ENCODE measurements at places on chromosomes 2 and 18.
A peak's percentile ranks its signal among the peaks of the same experiment; 100 is the strongest.

GRCh38 chr18:24988253-24988840 is 363.6 kb downstream of the ZNF521 start:
- no peak for DNase-seq

DNA sequence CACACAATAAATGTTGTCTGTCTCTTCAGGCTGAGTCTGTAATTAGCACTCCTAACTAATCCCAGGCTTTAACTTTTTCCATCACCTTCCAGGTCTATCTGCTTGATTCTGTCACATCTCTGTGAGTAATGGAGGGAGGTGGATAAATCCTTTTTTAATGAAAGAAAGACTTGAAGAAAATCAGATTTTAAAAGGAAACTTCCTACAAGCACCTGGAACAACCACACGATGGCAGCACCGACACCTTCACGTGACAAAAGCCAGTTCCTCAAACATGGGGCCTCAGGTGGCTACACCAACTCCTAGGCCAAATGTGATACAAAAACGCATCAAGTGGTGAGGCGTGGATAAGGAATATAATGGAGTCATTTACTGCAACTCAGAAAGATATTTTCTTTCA is 41.8 kb downstream of the TGFBRAP1 start:
- no peak for DNase-seq

- DNase-seq = no peak
Measured at GRCh38 chr2:109654326-109655050, 40.3 kb downstream of the SOWAHC start.

DNA sequence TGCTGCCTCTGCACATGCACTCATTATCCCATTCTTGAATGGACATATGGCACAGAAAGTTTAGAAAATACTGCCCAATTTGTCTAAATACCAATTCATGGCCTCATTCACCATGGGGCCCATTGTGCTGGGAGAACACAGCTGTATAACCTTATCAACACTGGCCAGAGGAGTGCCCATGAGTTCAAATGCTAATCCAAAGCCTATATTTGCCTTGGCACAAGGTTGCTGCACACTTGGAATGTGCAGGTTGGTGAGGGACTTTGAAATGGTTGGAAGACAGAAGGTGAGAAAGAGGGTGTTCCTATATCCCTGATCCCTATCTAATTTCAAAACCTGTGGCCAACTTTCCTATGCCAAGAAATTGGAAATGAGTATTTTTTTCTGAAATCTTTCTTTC is 693.9 kb upstream of the ID2 start:
- no peak for DNase-seq

DNA sequence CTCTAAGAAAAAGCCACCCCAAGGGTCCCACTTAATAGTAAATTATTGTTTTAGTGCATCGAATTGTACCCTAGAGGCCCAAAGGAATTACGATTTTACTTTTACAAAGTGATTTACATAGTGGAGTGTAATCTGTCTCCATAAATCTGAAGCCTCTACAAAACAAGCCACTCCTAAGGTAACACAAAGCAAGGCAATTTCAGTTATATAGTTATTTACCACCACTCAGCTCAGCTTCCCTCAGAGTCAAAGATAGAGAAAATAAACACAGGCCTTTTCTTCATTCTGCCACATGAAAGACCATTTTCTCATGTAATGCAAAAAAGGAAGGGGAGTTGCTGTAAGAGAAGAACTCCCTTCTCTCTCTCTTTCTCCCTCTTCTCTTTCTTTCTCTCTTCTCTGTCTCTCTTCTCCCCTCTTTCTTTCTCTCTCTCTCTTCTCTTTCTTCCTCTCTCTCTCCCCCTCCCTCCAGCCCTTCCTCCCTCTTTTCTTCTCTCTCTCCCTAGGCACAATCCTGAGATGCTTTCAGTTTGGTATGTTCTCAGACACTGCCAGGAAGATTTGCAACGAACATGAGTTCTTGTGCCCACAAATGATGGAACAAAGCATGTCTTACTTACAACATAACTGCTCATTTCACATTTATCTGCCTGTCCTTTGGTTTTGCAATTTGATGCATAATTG is 264.5 kb downstream of the BCL2 start:
- DNase-seq = no peak

GRCh38 chr2:157320409-157320808 is 5.2 kb downstream of the ERMN start:
- DNase-seq = no peak

GRCh38 chr2:124683536-124684428 is 658.7 kb downstream of the CNTNAP5 start:
- DNase-seq = peak; percentile 77

DNA sequence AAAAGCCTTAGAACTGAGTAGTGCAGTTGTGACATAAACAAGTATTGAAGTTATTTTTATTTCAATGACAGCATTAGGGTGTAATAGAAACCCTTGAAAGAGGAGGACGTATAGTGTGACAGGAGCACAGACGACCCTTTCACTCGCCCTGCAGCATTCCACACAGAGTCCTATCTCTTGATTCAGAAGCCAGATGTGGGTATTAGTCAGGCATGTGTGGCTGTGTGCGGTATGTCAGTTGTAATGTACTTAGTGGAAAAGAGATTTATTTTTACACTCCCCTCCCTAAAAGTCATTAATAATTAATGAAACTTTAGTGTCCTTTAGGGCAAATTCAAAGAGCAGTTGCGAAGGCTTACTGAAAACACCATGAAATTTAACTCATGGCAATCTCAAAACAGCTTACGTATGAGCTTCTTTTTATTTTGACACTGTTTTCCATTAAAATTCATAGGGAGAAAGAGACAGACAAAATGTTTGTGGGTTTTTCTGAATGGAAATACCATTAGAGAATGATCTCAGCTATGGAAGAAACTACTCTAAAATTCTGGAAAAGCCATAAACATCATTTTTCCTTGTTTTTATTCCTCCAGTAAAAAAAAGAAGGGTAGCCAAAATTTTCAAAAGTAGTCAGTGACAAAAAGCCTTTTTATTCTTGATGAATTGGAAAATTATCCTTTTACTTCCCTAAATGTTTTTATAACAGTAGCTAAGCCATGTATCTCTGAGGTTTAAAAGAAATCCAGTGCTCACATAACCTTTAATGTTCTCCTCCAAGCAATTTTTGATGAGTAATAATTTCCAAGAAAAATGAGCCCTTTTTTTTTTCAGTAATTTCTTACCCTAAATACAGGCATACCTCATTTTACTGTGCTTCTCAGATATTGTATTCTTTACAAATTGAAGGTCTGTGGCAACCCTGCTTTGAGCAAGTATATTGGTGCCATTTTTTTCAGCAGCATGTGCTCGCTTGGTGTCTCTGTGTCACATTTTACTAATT is 84.0 kb upstream of the DSEL start:
- no peak for DNase-seq

Data from NCI-H1105 treated with DMSO at 0.1 percent for 48 hours (cell line).